ENCODE measurements at places on chromosomes 12 and 14. TPM values are rescaled to one million over a fixed set of nuclear protein-coding genes. Genes with fewer than 3 reads are reported as not detected.
A peak's percentile ranks its signal among the peaks of the same experiment; 100 is the strongest.

GRCh38 chr14:76762411-76763095, 1.3 kb downstream of the VASH1 start:
- DNase-seq = no peak

GRCh38 chr14:36508418-36509068, 11.5 kb downstream of the NKX2-1 start:
- DNase-seq = no peak

GRCh38 chr14:55891692-55892091, 226.5 kb upstream of the PELI2 start:
- no peak for DNase-seq

DNA sequence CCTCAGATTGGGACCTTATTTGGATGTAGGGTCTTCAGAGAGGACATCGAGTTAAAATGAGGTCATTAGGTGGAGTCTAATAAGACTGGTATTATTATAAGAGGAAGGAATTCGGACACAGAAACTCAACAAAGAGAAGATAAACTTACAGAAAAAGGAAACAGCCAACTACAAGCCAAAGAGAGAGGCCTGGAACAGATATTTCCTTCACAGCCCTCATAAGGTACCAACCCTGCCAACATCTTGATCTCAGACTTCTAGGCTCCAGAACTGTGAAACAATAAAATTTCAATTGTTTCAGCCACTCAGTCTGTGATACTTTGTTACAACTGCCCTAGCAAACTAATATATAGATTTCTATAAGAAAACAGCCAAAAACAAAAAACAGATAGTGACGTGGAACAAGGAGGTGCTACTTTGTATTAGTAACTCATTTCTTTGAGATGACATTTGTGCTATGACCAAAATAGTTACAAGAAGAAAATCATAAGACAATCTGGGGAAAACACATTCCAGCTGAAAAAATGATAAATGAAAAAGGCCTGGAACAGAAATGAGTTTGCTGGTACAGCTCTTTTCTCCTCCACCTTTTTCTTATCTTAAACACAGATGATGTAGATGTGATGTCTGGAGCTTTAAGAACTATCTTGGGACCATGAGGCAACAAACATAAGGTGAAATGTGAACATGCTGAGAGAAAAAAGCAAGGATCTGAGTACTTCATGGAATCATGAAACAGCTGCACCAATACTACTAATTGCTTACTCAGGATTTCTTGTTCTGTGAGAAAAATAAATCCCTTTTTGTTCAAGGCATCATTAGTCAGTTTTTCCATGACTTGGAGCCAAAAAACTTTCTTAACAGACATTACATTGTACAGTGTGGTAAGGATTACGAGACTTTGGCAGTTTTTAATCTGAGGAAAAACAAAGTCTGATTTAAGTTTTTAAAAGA, 243.2 kb downstream of the ANO6 start:
- DNase-seq = no peak

DNA sequence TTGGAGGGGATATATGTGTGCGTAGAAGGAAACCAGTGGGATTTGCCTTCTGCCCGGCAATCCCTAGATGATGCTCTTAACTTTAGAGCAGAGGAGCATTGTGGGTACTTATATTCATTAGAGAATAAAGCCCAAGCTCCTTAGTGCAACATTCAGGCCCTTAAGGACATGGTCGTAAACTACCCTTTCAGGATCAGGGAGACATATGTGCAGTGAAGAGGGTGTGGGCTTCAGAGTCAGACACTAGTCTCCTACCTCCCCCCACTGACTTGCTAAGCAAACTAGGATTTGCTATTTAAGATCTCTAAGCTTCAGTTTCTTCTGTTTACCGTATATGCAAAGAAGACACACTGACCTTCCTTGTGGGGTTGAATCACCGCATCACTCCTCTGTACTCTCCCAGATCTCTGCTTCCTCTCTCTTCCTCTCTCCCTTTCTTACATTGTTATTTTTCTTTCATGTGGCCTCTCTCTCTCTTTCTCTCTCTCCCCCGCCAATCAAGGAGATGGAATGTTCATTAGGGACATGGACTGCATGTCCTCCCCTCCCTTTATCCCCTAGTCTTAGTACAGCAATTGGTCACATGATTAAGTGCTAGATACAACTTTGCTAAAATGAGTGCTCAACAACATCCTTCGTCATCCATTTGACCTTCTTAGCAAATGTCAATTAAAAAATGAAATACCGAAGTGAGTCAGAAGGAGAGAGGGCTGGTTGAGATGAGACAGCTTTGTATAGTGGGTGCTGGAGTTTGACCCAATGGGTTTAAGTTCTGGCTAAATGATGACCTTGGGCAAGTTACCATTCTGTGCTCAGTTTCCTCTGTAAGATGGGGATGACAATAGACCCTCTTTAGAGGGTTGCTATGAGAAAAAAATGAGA, 91.7 kb downstream of the TMX1 start:
- no peak for DNase-seq

DNA sequence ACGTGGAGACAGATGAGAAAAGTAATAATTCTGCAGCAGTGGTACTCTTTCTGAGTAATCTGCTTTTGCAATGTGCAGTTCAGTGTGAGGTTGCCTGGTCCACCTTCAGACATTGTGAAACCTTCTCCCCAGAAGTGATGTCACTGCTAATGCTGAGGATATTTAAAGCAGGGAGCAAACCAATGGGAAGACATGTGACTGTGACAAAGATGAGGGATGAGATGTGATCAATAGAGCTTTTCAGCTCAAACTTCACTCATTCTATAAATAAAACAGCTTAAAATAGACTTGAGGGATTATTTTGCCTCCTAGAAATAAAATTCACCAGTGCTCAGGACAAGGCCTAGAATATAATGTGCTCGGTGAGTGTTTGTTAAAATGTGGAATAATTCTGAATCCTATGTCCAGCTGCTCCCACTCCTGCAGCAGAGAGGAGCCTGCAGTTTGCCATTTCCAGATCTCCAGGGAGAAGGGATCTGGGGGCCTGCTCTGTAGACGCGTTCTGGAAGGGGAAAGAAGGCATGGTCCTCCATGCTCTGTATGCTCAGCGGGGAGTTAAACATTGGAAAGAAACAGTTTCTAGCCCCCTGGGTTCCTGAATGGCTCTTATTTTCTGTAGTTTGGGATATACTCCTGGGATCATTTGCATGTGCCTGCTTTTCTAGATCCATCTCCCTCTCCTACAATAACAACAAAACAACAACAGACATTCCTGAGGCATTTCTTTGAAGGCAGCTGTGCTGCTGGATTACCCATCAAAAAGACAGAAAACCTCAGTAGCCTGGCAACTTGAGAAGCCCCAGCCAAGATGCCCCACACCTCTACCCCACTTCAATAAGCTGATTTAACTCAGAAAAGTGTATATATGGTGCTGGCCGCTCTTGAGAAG, 8.9 kb downstream of the SLC7A8 start:
- DNase-seq = peak; percentile 54

DNA sequence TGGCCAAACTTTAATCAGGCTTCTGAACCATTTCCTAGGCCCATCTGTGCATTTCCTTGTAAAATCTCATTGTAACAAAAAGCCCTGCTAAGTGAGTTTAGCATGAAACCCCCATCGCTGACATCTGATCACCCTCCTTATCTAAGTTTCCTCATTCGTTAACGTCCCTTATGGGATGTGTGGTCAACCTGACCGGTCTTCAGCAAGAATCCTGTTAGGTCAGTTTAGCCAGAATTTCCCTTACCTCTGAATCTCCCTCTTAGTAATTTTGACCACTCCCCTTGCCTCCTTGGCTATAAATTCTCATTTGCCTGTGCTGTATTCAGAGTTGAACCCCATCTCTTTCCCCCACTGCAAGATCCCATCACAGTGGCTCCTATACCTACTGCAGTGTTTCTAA, 239.3 kb downstream of the RMST start:
- DNase-seq = no peak

DNA sequence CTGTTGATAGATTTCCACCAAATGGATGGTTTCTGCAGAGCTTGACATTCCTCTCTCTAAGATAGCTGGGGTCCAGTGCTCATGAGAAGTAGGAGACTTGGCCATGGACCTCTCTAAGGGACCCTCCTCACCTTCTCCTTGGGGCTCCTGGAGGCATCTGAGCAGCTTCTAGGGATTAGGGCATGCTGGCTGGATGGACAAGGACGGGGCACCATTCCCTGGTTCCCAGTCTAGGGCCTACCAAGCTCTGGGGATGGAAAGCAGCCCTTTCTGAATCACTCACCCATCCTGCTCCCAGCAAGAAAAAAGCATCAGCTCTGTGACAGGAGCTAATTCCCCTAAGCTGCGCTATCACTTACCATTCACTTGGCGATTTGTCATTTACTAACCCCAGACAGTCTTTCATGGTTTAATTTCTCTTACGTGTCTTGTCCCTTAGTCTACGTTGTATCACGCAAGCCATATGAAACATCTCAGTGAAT, 39.5 kb downstream of the VWF start:
- no peak for DNase-seq

DNA sequence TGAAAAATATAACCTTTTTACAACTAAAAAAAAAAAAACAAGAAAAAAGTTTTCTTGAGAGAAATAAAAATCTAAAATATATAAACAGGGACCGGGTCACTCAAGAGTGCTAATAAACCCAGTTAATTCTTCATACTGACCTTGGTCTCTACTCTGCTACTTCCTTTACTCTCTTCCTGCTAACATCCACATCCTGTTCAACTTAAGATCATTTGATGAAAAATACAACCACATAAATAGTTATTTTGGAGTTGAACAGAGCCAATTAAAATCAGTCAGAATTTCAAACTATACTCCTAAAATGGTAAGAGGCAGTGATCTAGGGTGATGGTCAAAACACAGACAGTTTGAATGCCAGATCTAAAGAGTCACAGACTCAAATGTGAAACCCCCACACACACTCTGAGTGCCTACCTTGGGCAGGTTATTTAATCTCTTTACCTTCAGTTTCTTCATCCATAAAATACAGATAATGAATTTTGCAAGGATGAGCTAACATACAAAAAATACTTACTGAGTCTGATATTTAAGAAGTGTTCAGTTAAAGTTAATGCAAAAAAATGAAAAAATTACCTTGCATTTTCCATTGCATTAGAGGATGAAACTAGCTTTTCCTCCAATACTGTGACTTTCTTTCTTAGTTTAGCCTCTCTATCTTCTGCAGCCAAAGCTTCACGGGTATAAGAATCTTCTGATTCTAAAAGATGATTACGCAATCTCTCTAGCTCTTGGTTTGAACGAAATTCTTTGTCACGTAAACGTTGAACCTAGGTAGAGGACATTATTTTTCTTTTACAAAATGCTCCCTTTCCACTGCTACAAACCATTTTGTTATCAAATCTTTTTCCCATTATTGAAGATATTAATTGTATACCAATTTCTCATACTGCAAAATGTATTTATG, 40.9 kb downstream of the TRIP11 start:
- no peak for DNase-seq

DNA sequence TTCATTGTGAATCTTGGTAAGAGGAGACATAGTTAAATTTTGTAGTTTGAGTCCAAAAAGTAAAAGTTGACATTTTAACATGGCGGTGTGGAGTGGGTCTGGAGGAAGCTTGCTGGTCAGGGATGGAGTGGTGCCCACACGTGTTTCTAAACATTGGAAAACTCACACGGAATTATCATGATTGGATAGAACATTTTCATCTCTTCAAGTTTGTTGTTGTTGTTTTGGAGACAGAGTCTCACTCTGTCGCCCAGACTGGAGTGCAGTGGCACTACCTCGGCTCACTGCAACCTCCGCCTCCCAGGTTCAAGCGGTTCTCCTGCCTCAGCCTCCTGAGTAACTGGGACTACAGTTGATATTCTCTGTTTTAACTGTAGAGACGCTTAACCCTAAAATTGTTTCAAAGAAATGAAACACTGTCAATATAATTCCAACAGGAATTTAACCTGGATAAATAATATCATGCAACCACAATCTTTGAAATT, 502 bp upstream of the MBIP start:
- no peak for DNase-seq

DNA sequence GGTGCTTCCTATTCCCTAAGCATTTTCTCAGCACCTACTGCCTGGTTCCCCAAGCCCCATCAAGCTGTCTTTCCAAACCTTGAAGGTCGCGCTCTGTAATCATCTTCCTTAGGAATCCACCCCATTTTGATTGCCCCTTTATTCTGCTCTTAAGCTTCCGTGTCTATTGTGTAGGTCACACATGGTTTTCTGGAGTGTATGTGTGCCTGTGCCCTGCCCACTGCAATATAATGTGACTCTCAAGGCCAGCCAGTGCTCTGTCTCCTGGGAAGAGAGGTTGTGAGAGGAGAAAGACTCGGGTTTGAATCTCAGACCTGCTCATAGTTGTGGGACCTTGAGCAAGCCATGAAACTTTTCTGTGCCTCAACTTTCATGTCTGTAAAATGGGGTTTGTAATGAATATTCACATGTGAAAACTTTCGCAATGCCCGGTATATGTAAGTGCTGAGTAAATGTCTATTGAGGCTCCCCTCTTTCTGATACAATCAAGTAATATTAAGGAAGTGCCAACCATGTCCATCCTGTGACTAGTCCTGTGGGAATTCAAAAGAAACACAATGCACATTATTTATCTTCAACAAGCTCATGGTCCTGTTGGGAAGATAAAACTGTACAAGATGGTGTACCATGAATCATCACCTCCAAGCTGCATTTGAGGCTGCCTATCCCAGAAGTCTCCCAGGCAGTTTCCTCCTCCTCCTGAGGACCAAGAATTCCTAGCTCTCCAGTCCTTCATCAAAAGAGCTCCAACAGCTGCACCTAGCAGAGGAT, 774 bp upstream of the KRT75 start:
- no peak for DNase-seq

- no peak for DNase-seq
Measured at GRCh38 chr14:47921133-47921532, 245.7 kb upstream of the MDGA2 start.

GRCh38 chr12:93776581-93777018, 99.4 kb downstream of the CRADD start:
- no peak for DNase-seq

Gene B4GALNT3
- 5.9 TPM for polyA plus RNA-seq

Gene ANO2
- 2.7 TPM for polyA plus RNA-seq

Gene CAPS2
- 3.1 TPM for polyA plus RNA-seq

Gene NTS
- 126 TPM for polyA plus RNA-seq

Gene CD69
- 12.3 TPM for polyA plus RNA-seq

Gene SERPINA9
- polyA plus RNA-seq = not detected

Gene GSC
- polyA plus RNA-seq = 0.10 TPM

Gene MYO1H
- 1.0 TPM for polyA plus RNA-seq

Gene LPAR5
- 21.4 TPM for polyA plus RNA-seq

Gene PDZRN4
- polyA plus RNA-seq = 3.2 TPM

Gene PAH
- polyA plus RNA-seq = 172 TPM

Data from large intestine (tissue), 12 donors.